Activated naive CD8-positive, alpha-beta T cell treated with anti-CD3 and anti-CD28 coated beads, Interleukin-2, amount 10 ng/mL, durations not matched to agents 7 days and 5 days (primary cell): ENCODE measurements at places on chromosomes 2 and 18.
A peak's percentile ranks its signal among the peaks of the same experiment; 100 is the strongest.

- no peak for DNase-seq
Measured at GRCh38 chr2:176101216-176101830, 1.7 kb downstream of the HOXD12 start.

GRCh38 chr18:63899206-63899605 lies 8.6 kb upstream of the SERPINB10 start:
- DNase-seq: no peak

DNA sequence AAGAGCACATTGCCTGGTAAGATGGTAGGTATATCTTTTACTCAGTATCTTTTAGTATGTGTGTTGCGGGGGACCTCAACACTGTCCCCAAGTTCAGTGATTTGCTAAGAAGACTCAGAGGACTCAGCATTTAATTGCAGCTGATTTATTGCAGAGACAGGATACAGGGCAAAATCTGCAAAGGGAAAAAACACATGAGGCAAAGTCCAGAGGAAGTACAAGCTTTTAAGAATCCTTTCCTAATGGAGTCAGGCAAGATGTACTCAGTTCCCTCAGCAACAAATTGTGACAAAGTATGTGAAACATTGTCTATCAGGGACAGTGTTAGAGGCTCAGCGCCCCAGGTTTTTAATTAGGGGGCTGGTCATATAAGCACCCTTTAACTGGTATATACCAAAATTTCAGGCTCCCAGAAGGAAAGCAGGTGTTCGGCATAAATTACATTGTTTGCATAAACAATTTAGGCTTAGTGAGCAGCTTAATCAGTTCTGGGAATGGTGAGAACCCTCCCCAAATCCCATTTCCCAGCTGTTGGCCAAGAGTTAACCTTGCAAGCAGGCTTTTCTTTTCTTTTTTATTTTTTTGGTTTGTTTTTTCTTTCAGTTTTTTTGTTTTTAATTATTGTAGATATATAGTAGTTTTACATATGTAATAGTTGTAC lies 41.7 kb downstream of the RAB3GAP1 start:
- no peak for DNase-seq

DNA sequence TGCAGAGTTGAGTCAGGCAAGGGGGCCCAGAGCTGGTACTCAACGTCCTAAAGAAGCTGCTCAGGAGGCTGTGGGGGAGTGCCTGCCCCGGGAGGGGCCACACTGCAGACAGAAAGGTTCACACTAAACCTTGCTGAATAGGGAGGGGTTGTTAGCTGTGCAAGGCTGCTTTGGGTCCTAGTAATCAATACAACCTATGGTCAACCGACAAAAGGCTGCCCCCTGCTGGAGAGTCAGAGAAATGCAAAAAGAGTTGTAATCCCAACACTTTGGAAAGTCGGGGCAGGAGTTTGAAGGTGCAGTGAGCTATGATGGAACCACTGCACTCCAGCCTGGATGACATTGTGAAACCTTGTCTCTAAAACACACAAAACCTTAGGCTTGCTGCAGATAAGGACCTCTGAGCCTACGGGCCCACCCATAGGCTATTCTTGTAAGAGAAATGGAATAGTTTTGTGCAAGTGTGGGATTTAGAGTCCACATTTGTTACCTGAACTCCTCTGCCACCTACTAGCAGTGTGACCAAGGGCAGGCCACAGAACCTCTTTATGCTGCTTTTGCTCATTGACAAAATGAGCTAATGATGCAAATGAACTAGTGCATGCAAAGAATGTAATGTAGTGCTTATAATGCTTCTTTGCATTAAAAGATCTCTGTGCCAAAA lies 81.5 kb downstream of the PRPF40A start:
- DNase-seq: peak; percentile 62

DNA sequence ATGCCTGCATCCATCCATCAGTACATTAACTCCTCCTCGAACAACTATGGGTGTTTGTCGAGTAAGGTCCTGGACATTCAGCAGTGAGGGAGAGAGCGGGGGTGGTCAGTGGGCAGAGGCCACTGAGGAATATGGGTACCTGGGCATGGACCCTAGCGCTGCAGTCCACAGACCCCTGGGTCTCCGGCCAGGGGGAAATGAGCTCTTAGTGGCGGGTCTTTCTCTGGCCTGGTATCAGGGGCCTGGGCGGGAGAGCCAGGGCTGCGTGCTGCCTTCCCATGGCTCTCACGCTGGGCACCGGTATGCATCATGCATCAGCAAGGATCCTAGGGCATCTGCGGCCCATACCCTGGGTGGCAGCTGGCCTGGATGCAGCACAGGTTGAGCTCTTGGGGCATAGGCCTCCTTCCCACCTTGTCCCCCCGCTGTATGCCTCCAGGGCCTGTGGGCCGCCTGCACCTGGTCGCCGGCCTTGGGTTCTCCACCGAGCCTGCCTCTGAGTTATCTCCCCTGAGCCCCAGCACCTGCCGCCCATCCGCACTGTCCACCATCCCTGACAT lies 1.3 kb upstream of the MOCOS start:
- DNase-seq: no peak

GRCh38 chr2:58072102-58072501 lies 25.5 kb downstream of the VRK2 start:
- no peak for DNase-seq

- DNase-seq: no peak
Measured at GRCh38 chr18:36349552-36349951, 52.0 kb downstream of the FHOD3 start.

- DNase-seq: no peak
Measured at GRCh38 chr2:116224610-116225009, 1589.9 kb upstream of the DDX18 start.

GRCh38 chr2:43794956-43795355 lies 21.1 kb downstream of the DYNC2LI1 start:
- DNase-seq: no peak

DNA sequence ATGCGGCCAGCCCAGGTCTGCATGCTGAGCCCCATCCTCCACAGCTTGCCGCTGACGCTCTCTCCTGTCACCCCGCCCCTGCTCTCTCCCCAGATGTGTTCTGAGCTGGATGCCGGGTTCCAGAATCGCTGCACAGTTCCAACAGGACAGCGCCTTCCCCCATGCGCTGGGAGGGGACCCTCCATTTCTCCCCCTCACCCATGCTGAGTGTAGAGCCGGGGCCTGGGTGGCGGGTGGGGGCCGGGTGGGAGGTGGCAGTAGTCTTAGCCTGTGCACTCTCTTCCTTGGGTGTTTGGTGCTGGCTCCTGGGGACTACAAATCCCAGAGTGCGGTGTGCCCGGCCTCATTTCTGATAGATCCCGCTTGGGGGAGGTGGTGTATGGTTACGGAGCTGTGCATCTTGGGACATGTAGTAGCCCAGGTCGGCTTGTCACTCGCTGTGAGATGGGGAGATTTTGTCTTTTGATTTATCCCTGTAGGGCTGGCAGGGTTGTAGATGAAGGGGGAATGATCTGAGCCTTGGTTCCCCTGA lies 6.8 kb downstream of the DNAJB2 start:
- DNase-seq: no peak

- DNase-seq: no peak
Measured at GRCh38 chr2:201574766-201575165, 68.5 kb downstream of the TMEM237 start.

GRCh38 chr2:215851082-215851481 lies 162.3 kb downstream of the MREG start:
- DNase-seq: no peak

GRCh38 chr18:37578182-37578678 lies 12.6 kb upstream of the CELF4 start:
- no peak for DNase-seq

- DNase-seq: no peak
Measured at GRCh38 chr2:112698834-112699515, 21.8 kb upstream of the NT5DC4 start.

DNA sequence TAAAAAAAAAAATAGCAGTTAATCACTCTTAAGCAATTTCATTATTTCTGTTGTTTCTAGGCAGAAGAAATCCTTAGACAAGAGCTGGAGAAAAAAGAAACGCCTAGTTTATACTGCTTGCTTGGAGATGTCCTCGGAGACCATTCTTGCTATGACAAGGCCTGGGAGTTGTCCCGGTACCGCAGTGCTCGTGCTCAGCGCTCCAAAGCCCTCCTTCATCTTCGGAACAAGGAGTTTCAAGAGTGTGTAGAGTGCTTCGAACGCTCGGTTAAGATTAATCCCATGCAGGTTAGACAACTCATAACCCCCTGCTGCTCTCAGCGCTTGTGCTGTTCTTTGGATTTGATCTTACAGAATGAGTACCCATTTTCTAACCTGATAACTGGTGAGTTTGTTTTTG lies 130.4 kb downstream of the TTC27 start:
- no peak for DNase-seq

DNA sequence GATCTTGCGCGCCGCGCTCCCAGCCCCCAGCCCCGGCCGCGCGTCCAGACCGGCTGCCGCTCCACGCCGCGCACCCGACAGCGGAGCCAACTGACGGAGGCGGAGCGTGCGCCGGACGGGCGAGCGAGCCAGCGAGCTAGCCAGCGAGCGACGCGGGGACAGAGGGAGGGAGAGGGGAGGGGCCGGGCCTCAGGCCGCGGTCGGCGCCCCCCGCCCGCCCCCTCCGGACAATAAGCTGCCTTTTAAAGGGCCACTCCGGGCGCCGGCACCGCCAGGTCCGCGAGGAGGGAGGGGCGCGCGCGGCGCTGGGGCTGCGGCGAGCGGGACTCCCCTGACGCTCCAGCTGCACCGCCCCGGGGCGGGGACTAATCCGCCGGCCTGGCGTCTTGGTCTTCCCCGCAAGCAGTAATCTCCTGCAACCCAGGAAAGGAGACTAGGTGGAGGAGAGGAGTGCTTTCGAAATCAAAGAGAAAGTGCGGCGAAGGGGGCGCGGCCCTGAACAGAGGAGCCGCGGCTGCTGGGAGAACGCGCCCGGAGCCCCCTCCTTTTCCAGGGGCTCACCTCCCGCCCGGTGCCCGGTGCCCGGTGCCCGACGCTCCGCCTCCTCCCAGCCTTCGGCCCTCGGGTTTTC lies at the start of gene BIN1:
Gene BIN1, minus strand, starts transcription at position 164 of the 631 bp plus-strand sequence. CDS start 211 bp downstream, outside the sequence.
- peak; percentile 81 for DNase-seq

GRCh38 chr2:118539290-118539689 lies 308.2 kb downstream of the EN1 start:
- DNase-seq: no peak

- DNase-seq: no peak
Measured at GRCh38 chr2:104538077-104538476, 315.8 kb upstream of the POU3F3 start.

DNA sequence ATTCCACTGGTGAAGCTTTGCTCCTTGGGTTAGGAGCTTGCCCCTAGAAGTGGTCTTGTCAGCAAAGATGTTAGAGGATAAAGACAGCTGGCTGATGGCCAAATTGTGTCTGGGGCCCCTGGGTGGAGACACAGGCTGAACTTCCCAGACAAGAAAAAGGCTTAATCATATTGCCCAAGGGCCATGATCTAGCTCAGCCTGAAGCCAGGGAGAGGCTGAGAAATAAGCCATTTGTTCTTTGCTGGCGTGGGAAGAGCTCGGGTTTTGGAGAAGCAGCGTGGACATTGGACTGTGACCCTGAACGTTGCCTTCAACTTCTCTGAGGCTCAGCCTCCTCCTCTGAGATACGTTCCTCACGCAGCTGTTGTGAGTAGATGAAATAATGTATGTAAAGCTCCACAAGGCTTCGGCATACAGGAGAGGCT lies 153.0 kb downstream of the ZFP36L2 start:
- no peak for DNase-seq

GRCh38 chr2:13289310-13289709 lies 572.6 kb downstream of the TRIB2 start:
- DNase-seq: no peak

DNA sequence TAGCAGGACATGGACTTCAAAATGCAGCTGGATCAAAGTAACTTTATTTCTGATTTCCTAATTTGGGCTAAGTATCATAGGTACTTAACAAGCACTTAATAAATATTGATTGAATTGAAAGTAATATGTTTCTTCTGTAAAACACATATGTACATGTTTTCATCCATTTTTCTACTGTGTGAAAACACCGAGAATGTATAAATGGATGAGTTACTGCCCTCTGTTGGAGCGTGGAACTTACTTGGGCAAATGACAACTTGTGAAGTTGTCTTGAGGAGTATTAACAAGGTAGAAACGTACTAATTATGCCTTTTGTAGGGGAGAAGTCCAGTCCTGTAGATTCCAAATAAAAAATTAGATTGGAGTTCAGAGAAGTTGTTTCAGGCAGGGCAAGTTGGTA lies 87.2 kb downstream of the PHLPP1 start:
- no peak for DNase-seq

DNA sequence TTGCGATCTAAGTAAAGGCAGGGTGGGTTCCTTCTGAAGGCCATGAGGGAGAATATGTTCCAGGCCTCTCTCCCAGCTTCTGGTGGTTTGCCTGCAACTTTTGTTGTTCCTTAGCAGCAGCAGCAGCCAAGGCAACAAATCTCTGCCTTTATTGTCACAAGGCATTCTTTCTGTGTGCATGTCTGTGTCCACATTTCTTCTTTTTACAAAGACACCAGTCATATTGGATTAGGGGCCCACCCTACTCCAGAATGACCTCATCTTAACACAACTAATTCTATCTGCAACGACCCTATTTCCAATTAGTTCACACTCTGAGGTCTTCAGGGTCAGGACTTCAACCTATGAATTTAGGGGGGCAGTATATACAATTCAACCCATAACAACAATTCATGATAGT lies 587.5 kb downstream of the XIRP2 start:
- no peak for DNase-seq

DNA sequence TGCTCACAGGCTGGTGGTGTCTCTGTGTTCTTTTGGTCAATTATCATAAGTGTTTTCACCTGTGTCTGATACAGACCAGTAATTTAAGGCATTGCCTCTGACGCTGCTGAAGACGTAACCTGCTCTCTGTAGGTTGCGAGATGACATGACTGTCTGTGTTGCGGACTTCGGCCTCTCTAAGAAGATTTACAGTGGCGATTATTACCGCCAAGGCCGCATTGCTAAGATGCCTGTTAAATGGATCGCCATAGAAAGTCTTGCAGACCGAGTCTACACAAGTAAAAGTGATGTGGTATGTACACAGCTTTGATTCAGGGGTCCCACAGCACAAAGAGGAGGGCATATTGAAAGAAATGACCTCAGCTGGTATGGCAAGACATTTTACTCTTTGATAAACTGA lies 33.8 kb upstream of the TMEM87B start:
- DNase-seq: no peak

- DNase-seq: no peak
Measured at GRCh38 chr2:49943944-49944778, 789.8 kb upstream of the FSHR start.

GRCh38 chr2:2075875-2076529 lies 255.1 kb downstream of the MYT1L start:
- no peak for DNase-seq

DNA sequence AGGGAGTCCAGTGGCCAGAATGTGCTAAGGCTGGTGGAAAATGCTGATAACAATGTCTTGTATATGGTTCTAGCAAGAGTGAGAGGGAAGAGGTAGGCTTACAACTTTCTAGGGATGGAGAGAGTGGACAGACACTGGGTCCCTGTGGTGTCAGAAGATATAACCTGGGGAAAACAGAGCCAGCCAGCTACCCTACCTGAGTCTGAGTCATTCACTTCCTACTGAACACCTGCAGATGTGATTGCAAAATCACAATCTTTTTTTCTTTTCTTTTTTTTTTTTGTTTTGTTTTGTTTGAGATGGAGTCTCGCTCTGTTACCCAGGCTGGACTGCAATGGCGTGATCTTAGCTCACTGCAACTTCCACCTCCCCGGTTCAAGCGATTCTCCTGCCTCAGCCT lies 7.3 kb downstream of the TET3 start:
- no peak for DNase-seq
